Substantia nigra (tissue), 51 donors: ENCODE measurements at places on chromosomes 3 and 15.

DNA sequence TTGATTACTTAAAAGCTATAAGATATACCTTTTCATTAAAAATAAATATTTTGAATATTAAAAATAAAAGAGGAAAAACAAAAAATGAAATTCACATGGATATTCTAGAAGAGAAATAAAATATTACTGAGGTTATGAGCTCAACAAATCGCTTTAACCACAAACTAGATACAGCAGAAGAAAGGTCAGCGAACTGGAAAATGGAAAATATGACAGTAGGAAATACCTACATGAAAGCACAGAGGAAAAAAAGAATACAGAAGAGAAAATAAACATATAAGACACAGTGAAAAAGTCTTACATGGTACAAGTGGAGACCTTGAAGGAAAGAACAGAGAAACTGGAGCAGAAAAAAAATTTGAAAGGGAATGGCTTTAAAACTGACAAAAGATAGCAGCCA is 33.2 kb downstream of the SCAPER start:
- no peak for DNase-seq

DNA sequence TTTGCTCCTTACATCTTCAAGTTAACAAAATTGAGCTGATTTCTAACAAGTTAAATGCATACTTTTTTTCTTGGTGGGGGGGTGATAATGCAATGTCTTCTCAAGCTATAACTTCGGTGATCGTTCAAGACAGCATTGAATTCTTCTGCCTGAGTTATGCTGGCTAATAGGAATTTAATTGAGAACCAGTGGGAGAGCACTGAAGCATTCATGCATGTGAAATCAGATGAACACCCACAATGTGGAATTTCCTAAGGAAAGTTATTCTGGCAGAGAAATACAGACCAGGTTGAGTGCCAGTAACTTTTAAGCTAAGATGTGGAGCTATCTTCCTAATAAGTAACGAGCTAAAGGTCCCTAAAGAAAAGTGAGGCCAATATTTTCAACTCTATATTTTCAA is 3.0 kb downstream of the SPATA16 start:
- DNase-seq = no peak

DNA sequence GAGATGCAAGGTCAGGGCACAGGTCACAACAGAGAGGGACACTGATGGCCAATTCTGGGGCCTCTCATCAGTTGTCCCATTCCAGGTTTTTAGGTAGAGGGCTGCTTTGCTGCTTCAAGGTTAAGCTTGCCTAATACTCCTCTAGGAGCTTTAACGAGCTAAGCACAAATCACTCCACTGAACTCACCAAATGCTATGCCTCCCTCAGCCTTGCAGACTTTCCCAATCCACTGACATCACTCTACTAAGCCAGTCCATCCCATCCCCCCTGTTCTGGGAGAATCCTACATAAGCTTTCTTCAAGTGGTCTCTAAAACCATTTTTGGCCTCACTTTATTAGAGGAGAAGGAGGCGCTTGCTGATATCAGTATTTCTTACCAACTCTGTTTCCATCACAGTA is 24.8 kb upstream of the PDCD6IP start:
- DNase-seq = no peak

GRCh38 chr15:36924034-36924433 is 176.3 kb downstream of the MEIS2 start:
- no peak for DNase-seq

DNA sequence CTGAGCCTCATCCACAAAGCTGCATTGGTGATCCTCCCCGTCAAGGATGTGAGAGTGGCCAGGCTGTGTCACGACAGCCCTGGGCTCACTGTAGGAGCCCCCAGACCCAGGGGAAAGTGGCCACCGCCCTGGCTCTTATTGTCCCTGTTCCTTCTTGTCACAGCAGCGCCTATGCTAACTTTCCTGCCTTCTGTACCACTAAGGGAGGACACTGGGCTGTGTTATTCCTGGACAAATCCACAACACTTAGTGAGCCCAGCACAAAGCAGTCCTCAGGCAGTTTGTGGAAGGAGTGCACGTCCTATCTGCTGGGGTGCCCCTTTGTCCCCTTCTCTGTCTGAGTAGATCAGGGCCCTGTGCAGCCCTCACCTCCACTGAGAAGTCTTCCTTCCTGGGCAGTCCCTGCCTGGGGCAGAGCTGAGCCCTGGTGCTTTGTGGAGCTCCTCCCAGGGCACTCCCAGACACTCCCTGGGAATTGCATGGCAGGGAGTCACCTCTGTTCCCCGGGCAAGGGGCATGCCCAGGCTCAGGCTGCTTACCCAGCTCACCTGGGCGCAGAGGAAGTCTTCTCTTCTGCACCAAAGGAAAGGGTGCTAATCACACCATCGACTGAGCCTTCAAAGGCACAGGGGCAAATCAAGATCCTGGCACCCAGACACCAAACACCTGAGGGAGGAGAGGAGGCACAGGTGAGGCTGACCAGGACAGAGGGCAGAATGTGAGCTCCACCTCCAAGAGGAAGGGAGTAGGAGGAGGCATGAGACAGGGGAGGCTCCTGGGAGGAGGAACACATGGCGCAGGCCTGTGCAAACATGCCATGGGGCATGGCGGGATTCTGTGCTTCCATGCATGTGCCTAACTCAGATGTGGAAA is 138.7 kb downstream of the KLF13 start:
- DNase-seq = no peak
